Putamen (tissue), 1 donor: ENCODE measurements at places on chromosomes 2 and 18.

DNA sequence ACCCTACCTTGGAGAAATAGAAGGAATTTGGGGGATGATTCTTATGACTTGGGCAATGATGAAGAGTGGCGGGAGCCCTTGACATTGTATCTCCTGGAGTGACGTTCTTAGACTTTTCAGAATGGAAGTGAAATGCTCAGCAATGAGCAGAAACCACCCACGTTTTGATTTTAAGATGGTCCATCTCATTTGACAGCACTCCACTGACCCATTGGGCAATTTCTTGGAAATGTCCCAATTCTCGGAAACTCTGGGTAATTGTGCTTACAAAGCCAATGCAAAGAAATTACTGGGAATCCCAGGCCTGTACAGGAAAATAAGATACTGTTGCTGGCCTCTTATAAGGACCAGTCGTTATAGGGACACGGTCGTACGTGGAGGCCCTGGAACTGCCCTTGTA lies 170.0 kb upstream of the COPS8 start:
- no peak for DNase-seq

- no peak for DNase-seq
These were observed 100.1 kb upstream of the ALKAL2 start for GRCh38 chr2:387980-388421.

DNA sequence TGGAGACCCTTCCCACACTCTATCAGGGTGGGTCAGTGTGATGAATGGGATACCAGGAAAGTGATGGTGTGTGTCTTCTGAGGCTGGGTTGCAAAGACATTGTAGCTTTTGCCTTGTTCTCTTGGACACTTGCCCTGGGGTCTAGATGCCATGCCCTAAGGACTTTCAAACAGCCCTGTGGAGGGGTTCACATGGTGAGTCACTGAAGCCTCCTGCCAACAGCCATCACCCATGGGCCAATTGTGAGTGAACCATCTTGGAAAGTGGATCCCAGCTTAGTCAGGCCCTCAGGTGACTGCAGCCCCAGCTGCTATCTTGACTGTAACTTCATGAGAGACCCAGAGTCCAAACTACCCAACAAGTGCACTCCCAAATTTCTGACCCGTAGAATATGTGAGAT lies 25.8 kb upstream of the IGFBP5 start:
- no peak for DNase-seq

GRCh38 chr2:175621821-175622220 lies 380.2 kb downstream of the LNPK start:
- no peak for DNase-seq
